Panc1 (cell line): ENCODE measurements at places on chromosomes 1 and 21.
A peak's percentile ranks its signal among the peaks of the same experiment; 100 is the strongest.

GRCh38 chr1:233554037-233554436 is 59.9 kb upstream of the KCNK1 start:
- no peak for DNase-seq

- no peak for DNase-seq
Observed at GRCh38 chr1:43495204-43495603, 35.5 kb upstream of the PTPRF start.

GRCh38 chr21:31634993-31635392 is 24.5 kb upstream of the SOD1 start:
- no peak for DNase-seq

- no peak for DNase-seq
Observed at GRCh38 chr1:100661176-100661575, 58.4 kb upstream of the VCAM1 start.

DNA sequence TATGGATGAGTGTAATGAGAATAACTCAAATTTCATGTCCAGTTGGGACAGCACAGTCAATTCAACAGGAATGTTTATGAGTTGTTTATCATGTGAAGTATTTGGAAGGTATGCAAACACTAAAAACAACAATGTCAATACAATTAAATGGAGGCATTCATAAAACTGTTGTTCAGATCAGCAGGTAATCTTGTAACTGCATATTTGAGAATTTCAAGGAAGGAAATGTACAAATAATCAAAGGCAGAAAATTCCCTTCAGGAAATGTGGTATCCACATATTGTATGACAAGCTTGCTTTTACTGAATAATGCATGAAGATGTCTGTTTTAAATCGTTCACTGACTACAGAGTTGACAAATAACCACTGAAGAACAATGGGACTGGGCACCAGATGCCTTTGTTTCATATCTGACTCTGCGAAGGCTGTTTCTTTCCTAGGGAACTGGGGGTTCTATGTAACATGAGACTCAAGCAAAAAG is 198.3 kb downstream of the LTN1 start:
- no peak for DNase-seq

DNA sequence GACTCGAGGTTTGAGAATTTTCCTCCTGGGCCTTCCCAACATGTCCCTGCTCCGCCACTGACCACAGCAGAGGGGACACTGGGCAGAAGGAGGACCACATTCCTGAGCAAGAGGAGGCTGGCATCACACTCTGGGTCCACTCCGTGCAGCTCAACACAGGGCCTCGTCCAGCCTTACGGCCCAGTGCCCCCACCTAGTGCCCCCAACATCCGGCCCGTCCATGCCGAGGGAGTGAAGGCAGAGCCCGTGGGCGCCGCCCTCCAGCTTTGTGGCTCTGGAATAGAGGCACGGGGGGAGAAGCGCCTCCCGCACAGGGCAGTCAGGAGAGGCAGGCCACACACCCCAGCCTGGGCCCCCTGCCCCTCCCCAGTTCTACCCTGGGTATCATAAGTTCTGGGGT is 158.3 kb downstream of the NPHP4 start:
- DNase-seq = no peak

DNA sequence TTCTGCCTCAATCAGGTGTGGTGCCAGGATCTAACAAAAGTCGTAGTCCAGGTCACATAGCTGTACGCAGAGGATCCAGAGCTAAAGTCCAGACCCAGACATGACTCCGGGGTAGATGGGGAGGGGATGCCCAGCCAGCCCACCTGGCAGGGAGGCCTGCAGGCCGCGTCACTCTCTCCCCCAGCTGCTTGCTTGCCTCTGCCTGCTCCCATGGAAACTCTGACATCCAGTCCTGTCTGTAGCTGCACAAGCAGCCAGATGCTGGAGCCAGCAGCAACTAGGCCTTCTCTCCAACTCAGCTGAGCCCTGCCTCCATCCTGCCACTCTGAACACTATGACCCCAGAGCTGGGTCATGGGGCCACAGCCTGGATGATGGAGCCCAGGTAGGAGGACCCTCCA is 8.1 kb downstream of the COL8A2 start:
- no peak for DNase-seq

- no peak for DNase-seq
Observed at GRCh38 chr1:186236921-186237320, 138.1 kb downstream of the TPR start.

GRCh38 chr1:157178490-157178889 is 40.3 kb upstream of the ETV3 start:
- no peak for DNase-seq

- no peak for DNase-seq
Observed at GRCh38 chr1:212916481-212917133, 33.7 kb upstream of the VASH2 start.

GRCh38 chr1:32142446-32143301 is 34.8 kb downstream of the KPNA6 start:
- DNase-seq = peak; percentile 28

- DNase-seq = no peak
Observed at GRCh38 chr1:209341146-209341545, 242.4 kb upstream of the CAMK1G start.

GRCh38 chr1:182634306-182635072 is 30.3 kb upstream of the RGS16 start:
- DNase-seq = no peak

- DNase-seq = no peak
Observed at GRCh38 chr1:171754353-171754705, 12.5 kb upstream of the VAMP4 start.

GRCh38 chr1:75131565-75132241 is 2.5 kb upstream of the LHX8 start:
- DNase-seq = no peak

GRCh38 chr1:78102916-78103315 is 57.1 kb downstream of the GIPC2 start:
- no peak for DNase-seq

- no peak for DNase-seq
Observed at GRCh38 chr21:43268804-43269186, 100.0 kb downstream of the CRYAA start.

- no peak for DNase-seq
Observed at GRCh38 chr1:44571712-44572571, 102.3 kb downstream of the TMEM53 start.

GRCh38 chr1:68401506-68401905 is 48.2 kb downstream of the RPE65 start:
- no peak for DNase-seq

GRCh38 chr1:225816643-225817538 is 7.0 kb downstream of the EPHX1 start:
- no peak for DNase-seq

GRCh38 chr1:206566999-206567398 is 45.3 kb downstream of the EIF2D start:
- no peak for DNase-seq

DNA sequence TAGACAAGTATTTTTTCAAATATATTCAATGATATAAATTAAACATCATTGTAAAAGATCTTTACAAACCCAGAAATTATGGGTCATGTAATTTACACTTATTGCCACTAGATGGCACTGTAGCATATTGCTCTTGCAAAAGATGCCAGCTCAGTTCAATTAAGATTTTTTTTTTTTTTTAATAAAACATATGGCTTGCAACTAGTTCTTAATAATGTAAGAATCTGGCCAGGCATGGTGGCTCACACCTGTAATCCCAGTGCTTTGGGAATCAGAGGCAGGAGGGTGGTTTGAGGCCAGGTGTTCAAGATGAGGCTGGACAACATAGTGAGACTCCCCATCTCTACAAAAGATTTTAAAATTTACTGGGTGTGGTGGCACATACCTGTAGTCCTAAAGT is 49.4 kb upstream of the DESI2 start:
- DNase-seq = no peak

DNA sequence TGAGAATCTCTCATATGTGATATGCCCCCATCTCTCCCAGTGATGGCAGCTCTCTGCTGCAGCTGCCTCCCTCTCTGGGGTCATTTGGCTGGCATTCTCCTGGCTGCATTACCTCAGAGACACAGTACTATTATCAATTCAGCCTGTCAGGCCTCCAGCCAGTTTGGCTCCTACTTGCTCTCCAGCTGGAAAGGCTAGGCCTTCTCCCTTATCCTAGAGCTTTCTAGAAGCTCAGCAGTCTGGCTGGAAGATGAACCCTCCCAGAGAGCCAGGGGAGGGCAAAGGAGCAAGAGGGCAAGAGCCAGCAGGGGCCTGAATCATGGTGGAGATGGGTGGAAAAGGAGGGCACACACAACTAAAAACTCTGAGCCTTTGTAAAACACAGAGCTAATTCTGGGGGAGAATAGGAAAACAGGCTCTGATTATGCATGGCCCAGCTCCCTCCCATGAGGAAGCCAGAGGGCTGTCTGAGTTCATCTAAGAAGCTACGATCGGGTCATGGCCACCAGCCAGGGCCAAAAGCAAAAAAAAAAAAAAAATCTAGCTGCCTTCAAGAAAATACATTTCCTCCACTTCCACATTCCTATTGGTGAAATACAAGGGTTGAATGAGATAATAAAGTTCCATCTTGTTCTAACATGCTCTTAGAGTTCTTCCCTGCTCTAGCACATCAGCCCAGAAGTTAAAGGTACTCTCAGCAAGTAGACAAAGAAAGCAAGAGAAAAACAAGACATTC is 8.8 kb downstream of the LAMB3 start:
- DNase-seq = no peak

DNA sequence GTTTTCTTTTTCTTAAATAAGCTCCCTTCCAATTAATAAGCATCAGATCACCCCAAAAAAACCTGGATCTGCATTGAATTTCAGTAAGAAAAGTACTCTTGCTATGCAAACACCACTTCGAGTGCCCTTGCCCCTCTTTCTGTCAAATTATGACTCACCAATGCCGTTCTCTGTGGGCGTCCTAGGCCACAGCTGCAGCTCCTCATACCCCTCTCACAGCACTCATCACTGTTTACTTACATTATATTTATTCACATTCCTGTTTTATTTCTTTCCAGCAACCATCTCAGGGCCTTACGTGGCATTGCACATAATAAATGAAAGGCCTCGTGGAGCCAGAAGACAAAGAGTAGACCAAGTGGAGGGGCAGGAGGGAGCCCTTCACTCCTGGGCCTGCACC is 99.1 kb upstream of the CTTNBP2NL start:
- no peak for DNase-seq

DNA sequence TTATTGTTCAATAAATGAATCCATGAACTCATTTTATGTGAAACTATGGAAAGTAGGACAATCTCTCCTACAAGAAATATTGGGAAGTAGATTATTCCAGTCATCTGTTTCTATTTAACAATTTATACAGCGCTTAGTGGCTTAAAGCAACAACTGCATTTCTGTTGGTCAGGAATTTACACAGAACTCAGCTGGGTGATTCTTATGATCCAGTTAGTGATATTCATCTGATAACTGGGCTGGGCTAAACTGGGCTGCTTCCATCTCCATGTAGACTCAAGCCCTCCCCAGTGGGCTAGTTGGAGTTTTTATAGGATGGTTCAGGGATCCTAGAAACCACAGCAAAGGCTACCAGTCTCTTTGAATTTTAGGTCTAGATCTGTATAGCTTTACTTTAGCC is 497.9 kb upstream of the NEGR1 start:
- DNase-seq = no peak

DNA sequence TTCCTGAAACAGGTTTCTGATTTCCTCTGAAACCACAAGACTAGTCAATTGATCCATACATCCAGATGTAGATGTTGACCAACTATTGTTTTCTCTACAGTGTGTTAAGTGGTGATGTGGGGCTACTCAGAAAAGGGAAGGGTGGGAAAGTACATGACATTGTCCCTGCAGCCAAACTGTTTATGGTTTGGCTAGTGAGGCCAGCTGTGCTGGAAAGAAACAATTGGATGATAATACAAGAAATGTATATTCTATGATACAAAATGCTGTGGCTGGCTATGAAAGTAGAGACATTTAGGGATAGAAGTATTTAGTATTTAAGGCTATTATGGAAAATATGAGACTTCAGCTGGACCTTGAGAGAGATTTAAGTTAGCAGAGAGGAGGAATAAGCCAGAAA is 244.5 kb downstream of the ADGRL2 start:
- DNase-seq = no peak

DNA sequence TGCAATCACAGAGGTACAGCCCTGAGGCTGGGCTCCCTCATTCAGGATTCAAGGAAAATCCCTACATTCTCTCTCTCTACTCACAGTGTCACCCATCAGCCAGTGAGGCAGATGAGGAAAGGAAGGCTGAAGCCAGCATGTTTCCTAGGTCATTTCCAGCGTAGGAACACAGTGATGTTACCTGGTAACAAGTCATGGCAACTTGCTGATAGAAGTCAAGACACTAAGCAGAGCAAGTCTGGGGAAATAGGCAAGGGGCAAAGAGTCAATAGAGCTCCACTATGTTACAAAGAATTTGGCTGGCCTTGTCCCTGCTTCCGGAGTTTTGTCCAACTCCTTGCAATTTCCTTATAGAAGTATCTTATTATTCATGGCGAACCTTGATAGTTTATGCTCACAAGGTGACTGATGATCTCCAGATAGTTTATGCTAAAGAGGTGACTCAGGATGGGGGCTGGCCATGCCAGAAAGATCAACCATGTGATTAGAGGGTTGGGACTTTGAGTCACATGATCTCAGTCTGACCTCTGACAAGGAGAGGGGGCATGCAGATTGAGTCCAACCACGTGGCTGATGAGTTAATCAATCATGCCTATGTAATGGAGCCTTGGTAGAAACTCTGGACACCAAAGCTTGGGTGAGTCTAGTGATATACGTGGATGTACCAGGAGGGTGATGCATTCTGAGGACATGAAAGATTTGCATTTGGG is 51.1 kb downstream of the SUSD4 start:
- no peak for DNase-seq

DNA sequence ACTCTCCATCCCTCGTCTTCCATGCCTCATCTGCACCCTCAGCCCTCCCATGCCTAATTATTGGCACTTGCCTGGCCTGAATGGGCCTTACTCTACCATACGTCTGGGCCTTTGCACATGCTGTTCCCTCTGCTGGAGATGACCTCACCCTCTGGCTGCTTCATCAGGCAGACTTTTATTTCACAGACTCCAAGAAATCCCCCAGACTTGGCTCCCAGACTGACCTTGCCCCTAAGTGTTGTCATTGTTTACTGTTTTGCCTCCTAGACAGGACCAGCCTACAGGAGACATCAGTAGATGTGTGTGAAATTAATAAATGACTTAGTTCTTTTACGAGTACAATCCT is 5.2 kb upstream of the AHDC1 start:
- DNase-seq = no peak

GRCh38 chr1:40930174-40930964 is 49.1 kb upstream of the CTPS1 start:
- DNase-seq = no peak
